ENCODE measurements at places on chromosomes 1 and 21. TPM values are rescaled to one million over a fixed set of nuclear protein-coding genes. Genes with fewer than 3 reads are reported as not detected.

Gene CERS2
- 92.6 TPM for total RNA-seq

- DNase-seq: no peak
These were observed 11.8 kb upstream of the FUBP1 start for GRCh38 chr1:77990629-77991204.

- DNase-seq: no peak
These were observed 13.1 kb downstream of the PTPN22 start for GRCh38 chr1:113858418-113858817.

- DNase-seq: no peak
These were observed 142.3 kb downstream of the VPS13D start for GRCh38 chr1:12372180-12372579.

DNA sequence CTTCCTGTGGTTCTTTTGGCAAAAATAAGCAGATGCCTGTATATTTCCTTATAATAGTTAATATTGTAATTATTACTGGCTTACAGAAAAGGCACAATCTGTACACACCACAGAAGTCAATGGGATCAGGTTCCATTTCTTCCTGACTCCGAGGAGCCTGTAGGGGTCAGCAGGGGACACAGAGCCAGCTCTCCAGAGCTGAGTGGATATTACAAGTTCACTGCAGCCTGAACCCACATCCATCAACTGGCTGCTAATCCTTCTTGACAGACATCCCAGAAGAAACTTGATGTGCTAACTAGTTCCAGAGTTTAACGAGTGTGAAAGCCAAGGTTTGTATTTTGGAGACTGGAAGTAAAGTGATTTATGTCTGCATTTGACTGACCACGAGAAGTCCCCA is 203.8 kb downstream of the LMX1A start:
- no peak for DNase-seq

DNA sequence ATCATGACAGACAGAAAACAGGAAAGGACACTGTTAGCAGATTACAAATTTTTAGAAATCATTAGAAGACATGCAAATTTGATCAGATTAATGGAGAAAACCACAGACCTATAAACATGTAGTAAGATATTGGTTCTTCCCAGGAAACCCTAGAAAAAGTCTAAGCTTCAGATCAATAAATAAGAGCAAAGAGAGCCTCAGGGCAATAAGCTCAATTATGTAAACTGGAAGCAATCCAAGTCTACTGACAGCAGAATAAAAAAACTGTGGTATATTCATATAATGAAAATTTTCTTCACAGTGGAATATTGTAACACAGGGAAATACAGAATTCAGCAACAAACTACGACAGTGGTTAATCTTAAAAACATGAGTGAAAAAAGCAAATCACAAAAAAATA is 36.3 kb downstream of the NRDC start:
- no peak for DNase-seq

Measured in Right ventricle myocardium inferior (tissue), 1 donor.